ENCODE measurements at places on chromosomes 4 and X.
A peak's percentile ranks its signal among the peaks of the same experiment; 100 is the strongest.

DNA sequence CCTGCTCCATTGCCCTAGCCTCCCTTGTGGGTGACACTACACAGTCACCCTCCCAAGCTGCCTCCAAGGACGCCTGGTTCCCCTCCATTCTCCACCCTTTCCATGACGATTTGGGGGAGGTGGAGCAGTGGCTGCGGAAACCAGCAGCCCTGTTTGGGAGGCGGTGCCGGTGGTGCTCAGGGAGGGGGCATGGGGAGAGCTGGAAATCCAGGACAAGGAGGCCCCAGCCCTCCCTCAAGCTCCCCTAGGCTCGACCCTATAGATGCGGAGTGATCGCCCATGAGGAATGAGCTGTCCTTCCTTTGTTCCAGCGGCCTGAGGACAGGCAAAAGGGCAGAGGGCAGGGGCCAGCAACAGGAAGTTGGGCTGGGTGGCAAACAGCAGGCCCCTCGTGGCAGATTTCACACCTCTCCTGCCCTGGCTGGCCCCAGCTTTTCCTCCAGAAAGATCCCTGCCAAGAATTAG is 3.6 kb upstream of the RENBP start:
- DNase-seq: no peak

GRCh38 chr4:152700151-152700550 is 20.4 kb upstream of the TMEM154 start:
- DNase-seq: peak; percentile 60

- no peak for DNase-seq
Observed at GRCh38 chr4:110512901-110513300, 36.9 kb downstream of the ENPEP start.

DNA sequence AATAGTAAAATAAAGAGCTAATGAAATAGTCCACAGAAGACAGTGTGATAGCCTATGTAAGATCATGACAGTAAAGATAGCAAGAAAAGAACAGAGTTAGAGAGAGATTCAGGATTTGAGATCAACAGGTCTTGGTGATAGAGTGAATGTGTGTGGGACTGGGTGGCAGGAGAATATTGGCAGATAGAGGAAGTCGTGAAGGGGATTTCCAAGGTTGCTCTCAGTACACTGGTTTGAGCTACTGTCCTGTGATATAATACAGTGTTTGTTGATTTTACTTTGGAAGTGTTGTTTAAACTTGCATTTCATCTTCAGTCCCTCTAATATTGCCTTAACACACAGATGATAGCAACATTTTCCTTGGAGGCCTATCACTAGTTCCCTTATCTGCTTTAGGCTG is 44.1 kb downstream of the DTHD1 start:
- no peak for DNase-seq

GRCh38 chrX:85244450-85245211 is 840 bp downstream of the ZNF711 start:
- DNase-seq: no peak

GRCh38 chrX:39262641-39263040 is 461.4 kb downstream of the MID1IP1 start:
- DNase-seq: peak; percentile 43

GRCh38 chr4:25552580-25553271 is 102.9 kb upstream of the SLC34A2 start:
- peak; percentile 24 for DNase-seq

Measured in MCF 10A (cell line).